ENCODE measurements at places on chromosomes 3 and 15.

DNA sequence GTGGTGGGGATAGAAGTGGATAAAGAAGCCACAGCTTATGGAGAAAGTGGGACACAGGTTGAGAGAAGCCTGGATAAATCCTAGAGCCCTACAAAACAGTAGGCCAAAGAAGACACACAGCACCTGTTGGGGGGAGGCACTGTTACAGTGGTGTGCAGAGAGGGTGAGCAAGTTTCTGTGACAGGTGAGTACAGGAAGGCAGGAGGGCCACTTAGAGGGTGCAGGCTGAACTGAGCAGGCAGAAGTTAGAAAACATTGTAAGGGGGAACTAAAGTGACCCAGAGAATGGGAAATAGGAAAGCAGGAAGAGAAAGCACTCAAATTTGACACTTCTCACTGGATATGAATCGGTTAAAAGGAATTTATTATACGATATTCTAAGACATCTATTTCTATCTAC, 146.1 kb upstream of the TMCO5A start:
- DNase-seq, result peak; percentile 63

- no peak for DNase-seq
These were observed 41.1 kb upstream of the SEC61A1 start for GRCh38 chr3:128011140-128011539.

DNA sequence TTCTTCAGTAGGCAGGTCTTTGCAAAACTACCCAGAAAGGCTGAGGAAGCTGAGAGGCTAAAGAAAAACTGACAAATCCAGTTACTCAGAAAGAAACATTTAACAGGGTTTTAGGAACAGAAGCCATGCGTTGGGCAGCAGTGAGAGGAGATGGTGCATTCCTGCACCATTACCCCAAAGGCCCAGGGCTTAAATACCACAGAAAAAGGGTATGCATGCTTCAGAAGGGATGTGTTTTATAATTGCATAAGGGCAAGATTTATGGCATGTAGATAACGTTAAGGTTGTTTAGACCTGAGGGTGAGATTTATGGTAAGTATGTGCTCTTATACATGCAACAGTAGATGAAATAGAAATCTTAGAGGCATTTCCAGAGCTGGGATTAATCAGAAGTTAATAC, 10.0 kb downstream of the C3orf52 start:
- no peak for DNase-seq

- no peak for DNase-seq
These were observed 29.3 kb downstream of the RFTN1 start for GRCh38 chr3:16484216-16484615.

DNA sequence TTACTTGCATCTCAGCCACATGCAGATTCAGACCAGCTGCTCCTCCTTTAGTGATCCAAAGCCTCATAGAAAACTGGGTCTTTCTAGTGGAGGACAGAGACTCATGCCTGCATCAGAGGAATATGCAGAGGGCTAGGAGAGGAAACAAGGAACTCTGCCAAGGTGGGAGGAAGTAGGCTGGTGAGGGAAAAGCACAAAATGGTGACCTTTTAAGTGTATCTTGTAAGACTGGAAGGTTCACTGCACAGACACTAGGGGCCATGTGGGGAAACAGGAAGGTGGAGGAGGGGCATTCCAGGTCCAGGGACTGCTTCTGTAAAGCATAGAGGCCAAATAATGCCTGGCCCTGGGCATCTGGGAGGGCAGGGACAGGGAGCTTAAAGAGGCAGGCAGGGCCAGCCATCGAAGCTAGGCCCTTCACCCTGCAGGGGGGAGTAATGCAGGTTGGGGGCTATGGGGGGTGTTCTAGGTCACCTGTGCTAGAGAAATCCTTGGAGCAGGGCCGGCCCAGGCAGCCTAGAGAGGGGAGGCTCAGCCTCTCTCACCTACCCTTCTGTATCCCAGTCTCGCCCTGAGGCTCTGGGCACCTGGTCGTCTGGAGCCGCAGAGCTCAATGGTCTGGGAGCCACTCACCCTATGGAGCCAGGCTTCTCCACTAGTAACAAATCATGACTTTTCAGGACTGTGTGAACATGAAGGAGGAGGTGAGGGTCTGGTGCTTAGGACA, 117.7 kb downstream of the DNAJB8 start:
- DNase-seq, result no peak

DNA sequence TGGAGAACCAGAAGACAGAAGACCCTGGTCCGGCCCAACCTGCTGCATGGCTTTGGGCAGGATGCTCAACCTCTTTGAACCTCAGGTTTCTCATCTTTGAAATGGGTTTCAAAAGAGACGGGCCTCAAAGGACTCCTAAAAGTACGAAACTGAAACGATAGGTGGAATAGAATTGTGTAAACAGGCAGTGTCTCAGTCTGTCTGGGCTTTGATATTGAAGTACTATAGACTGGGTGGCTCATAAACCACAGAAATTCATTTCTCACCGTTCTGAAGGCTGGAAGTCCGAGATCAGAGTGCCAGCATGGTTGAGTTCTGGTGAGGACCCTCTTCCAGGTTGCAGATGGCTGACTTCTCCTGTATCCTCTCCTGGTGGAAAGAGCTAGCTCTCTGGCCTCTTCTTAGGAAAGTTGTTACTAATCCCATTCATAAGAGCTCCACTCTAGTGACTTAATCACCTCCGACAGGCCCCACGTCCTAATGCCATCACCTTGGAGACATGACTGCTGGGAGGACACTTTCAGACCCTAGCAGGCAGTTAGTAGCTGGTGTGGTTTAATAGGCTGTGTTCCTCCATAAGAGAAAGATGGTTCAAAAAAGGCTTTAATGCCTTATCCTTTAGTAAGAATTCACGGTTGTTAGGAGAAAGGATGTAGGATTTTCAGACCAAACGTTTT, 35.7 kb downstream of the SSUH2 start:
- no peak for DNase-seq

- DNase-seq, result no peak
These were observed 74.9 kb downstream of the SMAD3 start for GRCh38 chr15:67140078-67140833.

GRCh38 chr3:115671761-115672455, 48.6 kb downstream of the GAP43 start:
- no peak for DNase-seq

DNA sequence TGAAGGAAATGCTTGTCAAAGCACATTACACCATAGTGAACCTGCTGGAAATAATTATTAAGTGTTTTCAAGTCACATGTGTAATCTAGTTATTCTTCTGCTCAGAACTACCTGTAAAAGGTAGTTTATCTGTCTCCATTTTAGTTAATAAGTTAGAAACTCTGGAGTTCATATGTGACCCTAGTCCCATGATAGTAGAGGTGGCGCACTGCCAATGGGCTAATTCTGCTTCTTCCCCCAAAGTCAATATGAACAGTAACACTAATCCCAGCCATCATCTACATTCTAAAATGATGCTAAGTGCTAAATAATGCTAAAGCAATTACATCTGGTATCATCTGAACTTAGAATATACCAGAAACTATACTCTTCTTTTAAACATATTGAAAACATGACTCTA, 361.0 kb upstream of the NECTIN3 start:
- no peak for DNase-seq

DNA sequence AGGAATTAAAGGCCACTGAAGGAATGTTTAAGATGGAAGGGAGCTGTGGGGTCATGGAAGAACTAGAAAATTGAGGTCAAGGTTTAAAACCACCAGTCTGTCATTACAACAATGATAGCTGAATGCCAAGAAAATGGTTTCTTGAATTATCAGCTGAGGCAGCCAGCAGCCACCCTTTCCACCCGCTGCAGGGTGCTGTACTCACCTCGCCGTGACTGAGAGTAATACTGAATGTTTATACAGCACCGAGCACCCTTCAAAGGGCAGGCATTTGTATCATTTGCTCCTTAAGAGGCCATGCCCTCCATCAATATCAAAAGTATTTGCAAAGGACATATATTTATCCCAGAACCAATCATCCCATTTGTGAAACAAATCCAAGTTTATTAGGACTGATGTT, 402.8 kb downstream of the VPS13C start:
- no peak for DNase-seq

- DNase-seq, result no peak
These were observed 300.3 kb downstream of the GABRG3 start for GRCh38 chr15:27271258-27271657.

GRCh38 chr3:25902586-25902985, 112.7 kb downstream of the OXSM start:
- no peak for DNase-seq

DNA sequence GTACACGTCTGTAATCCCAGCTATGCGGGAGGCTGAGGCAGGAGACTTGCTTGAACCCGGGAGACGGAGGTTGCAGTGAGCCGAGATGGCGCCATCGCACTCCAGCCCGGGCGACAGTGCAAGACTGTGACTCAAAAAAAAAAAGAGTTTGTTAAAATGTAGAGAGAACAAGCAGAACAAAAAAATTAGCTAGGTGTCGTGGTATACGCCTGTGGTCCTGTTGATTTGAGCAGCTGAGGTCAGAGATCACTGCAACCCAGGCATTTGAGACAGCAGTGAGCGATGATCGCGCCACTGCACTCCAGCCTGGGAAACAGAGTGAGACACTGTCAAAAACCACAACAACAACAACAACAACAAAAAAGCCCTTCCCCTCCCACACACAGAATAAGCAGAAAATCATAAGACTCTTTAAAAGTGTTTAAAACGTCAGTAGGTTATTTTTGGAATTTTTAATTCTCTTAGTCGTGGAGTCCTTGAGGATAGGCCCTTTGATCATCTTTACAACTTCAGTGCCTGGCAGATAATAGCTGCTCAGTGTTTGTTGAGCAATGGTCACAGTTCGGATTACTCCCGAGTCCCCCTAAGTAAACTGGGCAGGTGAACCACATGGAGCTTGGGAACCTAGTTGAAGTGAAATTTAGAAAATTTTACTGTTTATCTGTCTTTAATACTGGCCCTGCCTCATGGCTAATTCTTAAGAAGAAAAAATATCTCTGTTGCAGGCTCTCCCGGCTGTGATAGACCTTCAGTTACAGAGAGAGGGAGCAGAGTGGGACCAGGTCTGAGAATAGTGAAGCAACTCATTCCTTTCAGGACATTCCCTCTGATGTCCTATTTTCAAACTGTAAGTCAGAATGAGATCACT, 6.2 kb downstream of the NIPA2 start:
- no peak for DNase-seq

GRCh38 chr3:196994056-196994455, 25.4 kb upstream of the PIGZ start:
- DNase-seq, result no peak

GRCh38 chr3:188573956-188574355, 420.0 kb downstream of the LPP start:
- no peak for DNase-seq

DNA sequence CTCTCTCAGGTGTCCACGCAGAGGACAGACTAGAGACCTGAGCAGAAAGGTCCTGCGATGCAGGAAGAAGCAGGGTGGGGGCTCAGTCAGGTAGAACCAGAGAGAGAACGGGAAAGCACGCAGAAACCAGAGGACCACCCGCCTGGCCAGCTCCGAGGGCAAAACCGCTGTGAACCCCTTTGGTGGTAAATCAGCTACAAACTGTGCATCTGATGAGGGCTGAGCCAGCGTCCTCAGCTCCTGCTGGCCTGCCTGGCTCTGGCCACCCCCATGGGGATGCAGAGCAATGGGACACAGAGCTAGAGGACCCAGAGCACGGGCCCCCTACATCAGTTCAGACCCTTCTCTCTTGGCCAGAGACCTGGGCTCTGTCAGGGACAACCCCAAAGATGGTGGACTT, 44.6 kb downstream of the WNT7A start:
- no peak for DNase-seq

GRCh38 chr3:146280864-146281263, 30.0 kb upstream of the PLSCR4 start:
- no peak for DNase-seq

GRCh38 chr15:79653533-79653932, 221.4 kb downstream of the MINAR1 start:
- no peak for DNase-seq

GRCh38 chr3:158733656-158734055, 1.4 kb upstream of the RARRES1 start:
- no peak for DNase-seq

DNA sequence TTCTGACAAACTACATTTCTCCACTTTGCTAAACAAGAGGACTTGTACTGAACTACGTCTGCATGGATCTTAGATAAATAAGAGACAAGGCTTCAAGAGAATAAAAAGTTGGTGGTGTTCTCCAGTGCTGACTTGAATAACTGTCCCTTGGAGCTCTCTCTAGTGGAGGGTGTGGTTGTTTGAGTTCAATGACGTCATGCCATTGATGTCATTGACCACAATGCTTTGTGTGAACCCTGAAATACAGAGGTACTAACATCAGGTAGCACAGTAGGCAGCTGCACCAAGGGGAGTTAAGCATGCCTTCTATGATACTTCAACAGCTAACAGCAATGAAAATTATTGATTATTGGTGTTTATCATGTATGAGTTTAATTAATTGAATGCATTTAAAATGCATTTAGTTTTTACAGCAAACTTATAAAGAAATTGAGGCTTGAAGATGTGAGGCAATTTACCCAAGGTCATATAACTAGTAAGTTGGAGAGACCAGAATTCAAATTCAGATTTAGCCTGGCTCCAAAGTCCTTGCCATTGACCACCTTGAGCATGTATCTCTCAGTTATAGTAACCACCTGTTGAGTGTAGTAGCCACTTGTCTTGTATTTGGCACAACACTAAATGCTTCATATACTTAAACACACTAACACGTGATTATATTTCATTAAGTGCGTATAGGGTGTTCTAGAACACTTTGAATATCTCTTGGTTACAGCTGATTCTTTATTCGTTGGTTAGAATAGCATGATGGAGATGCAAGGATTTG, 126.0 kb upstream of the ANKRD28 start:
- DNase-seq, result no peak

GRCh38 chr3:46496746-46497555, 825 bp upstream of the RTP3 start:
- peak; percentile 14 for DNase-seq

DNA sequence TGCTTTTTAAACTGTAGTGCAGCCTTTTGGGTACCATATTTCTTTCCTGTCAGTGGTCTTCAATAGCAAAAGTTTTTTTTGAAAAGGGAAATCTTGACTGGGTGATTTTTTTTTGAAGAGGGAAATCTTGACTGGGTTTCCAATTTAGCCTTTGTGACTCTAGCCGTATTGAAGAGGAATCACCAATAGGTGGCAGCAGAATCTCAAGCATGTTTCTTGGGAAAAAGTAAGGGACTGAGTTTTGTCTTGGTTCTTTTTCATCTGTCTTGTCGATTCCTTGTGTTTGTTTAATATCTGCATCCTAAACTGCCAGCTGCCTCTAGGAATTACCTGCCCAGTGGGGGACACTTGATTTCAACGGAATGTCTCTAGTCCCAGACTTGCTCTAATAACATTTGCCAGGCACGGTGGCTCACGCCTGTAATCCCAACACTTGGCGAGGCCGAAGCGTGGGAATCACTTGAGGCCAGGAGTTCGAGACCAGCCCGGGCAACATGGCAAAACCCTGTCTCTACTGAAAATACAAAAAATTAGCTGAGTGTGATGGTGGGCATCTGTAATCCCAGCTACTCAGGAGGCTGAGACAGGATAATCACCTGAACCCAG, 89.2 kb downstream of the RBPMS2 start:
- peak; percentile 16 for DNase-seq

- peak; percentile 72 for DNase-seq
These were observed 4.6 kb upstream of the EPB42 start for GRCh38 chr15:43225201-43225949.

GRCh38 chr3:31312400-31312799, 220.3 kb upstream of the STT3B start:
- DNase-seq, result no peak

- no peak for DNase-seq
These were observed 392.3 kb upstream of the NECTIN3 start for GRCh38 chr3:110679285-110679684.

- no peak for DNase-seq
These were observed 603.1 kb downstream of the MCTP2 start for GRCh38 chr15:94834494-94834893.
